ENCODE measurements at places on chromosomes 6 and 20.

DNA sequence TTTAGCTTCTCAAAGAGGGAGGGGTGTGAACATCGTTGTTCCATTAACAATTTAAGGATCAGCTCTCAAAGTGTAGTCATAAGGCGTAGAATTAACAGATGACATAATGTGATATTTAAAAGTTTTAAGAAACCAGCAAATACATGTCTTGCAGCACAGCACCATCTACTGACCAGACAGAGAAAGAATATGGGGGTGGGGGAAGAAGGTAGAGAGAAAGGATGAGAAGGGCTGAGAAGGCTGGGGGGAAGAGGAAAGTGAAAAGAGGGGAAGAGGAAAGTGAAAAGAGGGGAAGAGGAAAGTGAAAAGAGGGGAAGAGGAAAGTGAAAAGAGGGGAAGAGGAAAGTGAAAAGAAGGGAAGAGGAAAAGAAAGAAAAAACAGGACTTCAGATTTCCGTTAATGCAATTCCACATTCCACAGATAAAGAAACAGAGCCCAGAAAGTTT is 80.9 kb downstream of the HAO1 start:
- DNase-seq, result no peak

GRCh38 chr6:28751963-28752350 is 171.8 kb downstream of the TRIM27 start:
- no peak for DNase-seq

DNA sequence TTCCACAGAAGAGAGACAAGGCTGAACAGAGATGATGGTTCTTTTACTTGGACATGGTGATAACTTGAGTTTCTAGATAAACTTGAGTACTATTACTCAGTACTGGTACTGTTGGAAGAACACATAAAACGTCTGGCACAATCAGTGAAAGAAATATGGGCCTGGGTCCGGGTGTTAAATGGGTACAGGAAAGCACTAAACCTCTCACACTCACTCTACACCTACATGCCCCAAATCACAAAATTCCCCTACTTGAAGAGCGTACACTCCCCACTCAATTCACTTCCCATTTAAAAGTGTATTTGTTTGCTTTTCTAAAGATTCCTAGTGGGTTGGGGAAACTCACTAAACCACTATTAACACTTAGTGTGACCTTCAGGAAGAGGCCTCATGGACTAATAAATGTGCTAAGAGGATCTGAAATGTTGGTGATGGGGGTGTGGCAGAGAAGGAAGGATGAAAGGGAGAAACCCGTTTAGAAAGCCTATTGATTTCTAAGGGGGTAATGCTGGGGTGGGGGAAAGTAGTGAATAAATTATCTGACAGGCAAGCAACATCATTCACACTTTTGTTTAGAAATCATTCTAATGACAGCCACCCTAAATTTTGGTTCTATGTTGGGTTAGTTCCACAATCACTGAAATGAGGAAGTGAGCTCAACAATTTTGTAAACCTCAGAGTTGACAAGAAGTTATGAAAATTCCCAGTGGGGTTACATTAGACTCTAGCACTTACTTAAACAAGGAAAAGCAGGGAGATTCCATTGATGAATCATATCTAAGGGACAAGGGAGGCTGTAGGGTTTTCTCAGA is 222.6 kb upstream of the MARCKS start:
- DNase-seq, result no peak

GRCh38 chr6:167493976-167494697 is 169.3 kb downstream of the TTLL2 start:
- peak; percentile 78 for DNase-seq

DNA sequence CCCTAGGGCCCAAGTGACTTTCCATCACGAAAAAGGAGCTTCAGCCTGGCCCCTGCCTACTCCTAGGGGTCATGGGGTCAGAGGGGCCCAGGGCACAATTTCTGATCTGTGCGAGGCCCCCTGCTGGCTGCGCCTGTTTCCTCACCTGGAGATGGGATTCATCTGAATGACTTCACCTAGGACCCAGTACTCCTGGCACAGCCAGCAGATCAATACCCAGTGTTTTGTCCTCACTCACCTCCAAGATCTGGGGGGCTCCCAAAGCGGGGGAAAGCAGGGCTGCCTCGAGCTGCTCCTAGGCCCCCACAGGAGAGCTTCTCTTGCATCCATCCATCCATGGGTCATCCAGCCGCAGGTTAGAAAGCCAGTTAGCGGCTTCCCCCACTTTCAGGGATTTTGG is 33.8 kb downstream of the CD40 start:
- no peak for DNase-seq

DNA sequence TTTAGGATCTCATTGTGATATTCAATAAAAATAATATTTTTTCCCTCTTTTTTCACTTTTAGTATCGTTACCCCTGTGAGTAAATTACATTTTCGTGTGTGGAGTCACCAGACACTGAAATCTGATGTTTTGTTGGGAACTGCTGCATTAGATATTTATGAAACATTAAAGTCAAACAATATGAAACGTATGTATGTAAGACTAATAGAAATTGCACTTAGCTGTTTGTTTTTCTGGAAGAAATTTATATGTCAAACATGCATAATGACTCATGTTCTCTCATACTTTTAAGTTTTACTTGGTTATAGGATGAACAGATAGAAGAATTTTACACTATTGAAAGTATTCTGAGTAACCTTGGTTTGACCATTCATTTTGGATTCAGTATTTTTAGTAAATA is 49.4 kb downstream of the ITCH start:
- no peak for DNase-seq

GRCh38 chr20:58005581-58006345 is 222.7 kb downstream of the ANKRD60 start:
- no peak for DNase-seq

GRCh38 chr6:134233180-134233955 is 84.5 kb downstream of the SGK1 start:
- DNase-seq, result no peak

DNA sequence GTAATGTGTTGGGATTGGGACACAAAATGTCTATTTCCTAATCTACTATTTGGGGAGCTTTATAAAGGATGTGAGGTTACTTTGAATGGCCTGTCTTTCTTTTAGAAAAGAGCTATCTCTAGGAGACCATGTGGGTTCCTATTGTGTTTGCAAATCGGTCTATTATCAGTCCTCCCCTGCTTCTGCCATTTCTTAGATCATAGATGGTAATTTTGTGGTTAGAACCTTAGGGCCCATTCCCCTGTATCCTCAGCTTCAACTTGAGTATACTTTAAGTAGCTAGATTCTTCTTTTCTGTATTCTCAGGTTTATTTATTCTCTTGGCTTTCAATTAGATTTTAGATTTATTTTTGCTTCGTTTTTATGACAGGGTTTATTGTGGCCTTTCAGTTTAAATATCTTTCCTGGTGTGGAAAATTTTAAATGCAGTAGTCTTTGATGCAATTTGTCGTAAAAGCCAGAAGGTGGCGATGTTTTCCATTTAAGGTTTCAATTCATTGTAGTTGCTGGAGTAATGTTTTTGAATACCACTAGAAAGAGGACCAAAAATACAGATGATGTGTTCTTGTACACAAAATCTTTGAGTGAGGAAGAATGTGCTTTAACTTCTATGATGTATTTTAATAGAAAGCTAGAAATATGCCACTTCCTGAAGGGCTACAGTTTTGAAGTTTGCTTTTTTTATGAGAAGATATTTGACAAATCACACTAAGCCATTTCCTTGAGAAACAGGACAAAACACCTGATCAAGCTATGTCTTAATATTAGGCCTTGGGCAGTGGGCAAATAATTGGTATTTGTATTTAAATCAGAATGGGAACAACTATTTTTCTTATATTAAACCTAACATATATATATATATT is 20.3 kb downstream of the TBPL1 start:
- no peak for DNase-seq

- DNase-seq, result no peak
Observed at GRCh38 chr6:125835221-125835744, 44.5 kb downstream of the NCOA7 start.

DNA sequence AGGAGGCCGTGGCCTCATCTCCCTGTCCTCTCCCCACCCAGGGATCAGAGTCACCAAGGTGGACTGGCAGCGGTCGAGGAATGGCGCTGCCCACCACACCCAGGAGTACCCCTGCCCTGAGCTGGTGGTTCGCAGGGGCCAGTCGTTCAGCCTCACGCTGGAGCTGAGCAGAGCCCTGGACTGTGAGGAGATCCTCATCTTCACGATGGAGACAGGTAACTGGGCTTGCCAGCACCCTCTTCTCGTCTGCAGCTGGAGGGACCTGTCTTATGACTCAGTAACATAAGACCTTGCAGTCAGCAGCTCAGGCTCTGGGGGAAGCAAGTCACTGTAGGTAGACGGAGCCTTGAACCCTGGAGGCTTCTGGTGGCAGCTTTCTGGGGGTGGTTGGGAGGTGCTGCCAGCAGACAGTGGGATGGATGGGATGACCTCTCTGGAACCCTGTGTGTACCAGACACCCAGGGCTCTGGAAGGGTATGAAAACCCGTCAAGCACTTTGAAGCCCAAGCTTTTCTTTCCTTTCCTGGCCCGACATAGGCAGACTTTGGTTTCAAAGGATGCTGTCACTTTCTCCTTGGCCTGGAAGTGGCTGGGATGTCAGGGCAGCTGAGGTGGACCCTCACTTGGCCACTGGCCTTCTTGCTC is 13.8 kb downstream of the TGM6 start:
- DNase-seq, result no peak

DNA sequence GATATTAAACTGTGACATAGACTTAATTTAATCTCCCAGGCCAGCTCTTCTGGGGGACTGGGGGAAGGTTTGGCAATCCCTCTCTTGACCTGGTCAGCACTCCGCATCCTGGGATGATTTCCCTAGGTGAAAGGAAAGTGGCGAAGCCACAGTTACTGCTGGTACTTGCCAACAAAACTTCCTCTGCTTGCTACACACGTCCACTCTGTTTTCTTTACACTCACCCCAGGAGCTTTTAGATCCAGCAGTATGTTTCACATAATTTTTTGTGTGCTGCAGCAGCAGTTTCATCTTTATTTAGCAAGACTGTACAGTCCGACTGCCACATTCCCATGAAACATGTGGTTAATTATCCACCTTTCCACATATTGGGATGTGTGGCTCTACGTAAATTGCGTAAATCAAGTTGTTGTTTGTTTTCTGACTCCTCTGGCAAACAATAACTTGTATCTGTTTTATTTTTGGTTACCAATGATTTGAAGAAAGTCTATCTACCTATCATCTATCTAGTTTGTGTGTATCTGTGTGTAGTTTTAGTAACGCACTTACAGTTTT is 284.0 kb downstream of the PHF3 start:
- DNase-seq, result no peak

DNA sequence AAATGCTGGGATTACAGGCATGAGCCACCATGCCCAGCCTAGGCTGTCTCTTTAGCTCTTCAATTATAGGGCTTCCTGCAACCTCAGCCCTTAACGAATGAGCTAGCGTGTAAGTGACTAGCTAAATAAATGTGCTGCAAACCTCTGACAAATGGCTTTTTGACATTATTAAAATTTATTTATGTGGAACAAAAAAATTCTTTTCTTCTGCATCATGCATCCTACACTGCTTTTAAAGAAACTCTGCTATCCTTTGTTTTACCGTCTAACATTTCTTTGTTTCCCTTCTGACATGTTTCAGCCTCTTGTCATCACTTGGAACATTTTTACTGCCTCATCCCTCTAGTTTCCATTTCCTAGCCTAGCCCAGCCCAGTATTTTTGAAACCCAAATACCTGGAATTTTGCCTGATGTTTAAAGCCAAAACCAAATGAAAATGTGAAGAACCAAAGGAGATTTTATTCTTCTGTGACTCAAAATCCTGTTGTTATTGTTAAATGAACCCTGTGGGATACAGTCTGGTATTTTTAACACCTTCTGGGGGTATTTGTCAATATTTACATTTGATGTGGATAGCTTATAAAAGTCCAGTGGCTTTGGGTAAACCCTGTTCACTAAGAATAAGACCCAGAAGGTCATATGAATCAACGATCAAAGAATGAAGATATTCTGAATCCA is 9.5 kb downstream of the NT5E start:
- DNase-seq, result no peak

DNA sequence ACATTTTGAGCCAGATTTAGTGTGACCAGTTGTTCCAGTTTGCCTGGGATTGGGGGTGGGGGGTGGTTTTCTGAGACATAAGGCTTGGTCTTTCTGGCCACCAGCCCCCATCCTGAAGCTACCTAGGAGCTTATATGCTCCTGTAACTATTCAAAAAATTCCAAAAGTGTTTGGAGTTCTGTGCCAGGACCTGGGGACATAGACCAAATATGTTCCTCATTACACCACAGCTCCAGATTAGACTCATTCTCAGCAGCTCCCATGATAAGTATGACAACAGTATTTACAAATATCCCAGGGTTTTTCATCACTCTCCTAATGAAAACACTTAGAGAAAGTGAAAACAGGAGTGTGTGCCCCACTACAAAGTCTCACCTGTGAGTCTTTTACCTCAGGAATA is 37.8 kb upstream of the RNF144B start:
- no peak for DNase-seq

DNA sequence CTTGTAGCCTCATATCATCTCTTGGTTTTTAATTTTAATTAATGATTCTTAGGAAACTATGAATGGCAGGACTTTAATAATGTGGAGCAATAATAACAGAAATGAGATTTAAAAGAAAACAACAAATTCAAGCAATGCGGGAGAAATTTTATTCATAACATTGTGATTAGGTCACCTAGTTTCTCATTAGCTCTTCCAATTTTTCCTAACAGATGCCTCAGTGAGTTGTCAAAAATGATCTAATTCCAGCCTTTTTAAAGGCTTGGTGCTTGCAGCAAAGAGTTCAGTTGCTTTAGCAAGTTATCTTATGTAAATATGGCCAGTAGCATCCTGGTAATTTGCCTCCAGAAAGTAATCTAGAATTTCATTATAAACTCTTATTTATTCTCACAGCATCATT is 20.4 kb downstream of the PDE7B start:
- no peak for DNase-seq

DNA sequence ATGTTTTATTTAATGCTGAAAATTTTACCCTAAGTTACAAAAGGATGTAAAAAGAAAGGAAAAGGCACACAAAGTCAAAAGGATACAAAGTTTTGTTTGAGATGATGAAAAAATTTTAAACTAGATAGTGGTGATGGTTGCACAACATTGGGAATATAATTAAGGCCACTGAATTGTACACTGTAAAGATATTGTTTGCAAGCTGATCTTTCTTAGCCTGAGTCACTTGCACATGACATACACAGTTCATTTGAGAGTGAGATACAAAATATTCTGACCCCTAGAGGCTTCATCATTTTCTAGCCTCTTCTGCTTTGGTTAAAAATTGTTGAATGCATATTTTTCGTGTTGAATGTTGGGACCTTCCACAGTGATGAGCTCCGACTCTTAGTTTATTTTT is 462.6 kb downstream of the HDGFL1 start:
- no peak for DNase-seq

Measured in left ventricle myocardium superior (tissue), 1 donor.